ENCODE measurements at places on chromosomes 4 and X. TPM values are rescaled to one million over a fixed set of nuclear protein-coding genes. Genes with fewer than 3 reads are reported as not detected.

DNA sequence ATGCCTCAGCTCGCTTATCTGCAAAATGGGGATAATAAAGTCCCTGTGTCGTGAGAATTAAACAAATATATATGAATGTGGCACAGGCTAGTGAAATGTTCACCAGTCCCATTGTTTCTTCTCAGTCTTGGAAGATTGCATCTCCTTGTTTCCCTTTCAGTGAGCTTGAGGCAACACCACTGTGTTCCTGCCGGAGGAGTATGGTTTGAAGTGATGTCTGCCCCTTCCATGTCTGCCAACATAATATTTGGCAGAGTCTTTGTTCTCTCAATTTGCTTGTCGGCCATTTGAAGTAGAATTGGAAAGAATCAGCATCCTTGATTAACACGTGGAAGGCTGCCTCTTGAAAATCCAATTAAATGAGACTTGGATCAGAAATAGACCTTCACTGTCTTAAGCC, 1088.5 kb upstream of the INTU start:
- no peaks in the 10 kb centered on the region for H3K4me1 ChIP-seq
- H3K4me3 ChIP-seq: no peak overlapping the region
- no peak for DNase-seq
- H3K36me3 ChIP-seq: no peaks in the 10 kb centered on the region

DNA sequence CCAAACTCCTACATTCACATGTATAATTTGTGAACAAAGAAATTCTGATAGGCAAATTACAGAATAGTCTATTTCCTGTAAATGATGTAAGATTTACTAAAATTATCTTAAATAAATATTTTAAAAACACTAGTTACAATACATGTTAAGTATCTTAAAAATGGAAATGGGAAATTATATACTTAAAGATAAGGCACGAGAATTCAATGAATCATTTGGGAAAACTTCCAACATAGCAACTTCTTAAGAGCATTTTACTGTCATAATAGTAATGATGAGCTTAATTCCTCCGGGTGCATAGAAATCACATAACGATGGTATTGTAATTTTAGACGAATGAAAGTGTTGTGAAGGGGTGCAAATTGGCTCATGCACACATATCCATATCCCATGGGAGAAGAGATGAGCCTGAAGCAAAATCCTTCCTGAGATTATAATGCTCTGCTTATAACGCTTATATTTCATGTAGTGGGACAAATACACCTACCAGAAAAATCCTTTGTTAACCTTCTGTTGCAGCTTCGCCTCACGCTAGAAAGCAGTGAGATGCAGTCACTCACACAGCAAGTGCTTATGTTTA, 873.5 kb downstream of the PDHA2 start:
- no peak overlapping the region for H3K4me3 ChIP-seq
- H3K27ac ChIP-seq: no peak overlapping the region
- H3K36me3 ChIP-seq: no peaks in the 10 kb centered on the region
- no peaks in the 10 kb centered on the region for H3K4me1 ChIP-seq
- H3K27me3 ChIP-seq: no peaks in the 10 kb centered on the region

ASB12 gene
- not detected for total RNA-seq

MND1 gene
- total RNA-seq: not detected

GRCh38 chrX:39772057-39772832, 325.5 kb downstream of the BCOR start:
- peaks cover 27% of the 10 kb centered on the region for H3K4me1 ChIP-seq
- peak overlapping the region; percentile 33 for H3K27ac ChIP-seq
- peak; percentile 30 for DNase-seq
- no peak overlapping the region for H3K4me3 ChIP-seq

GRCh38 chrX:135425026-135425965, 3.6 kb downstream of the SMIM10L2A start:
- no peak for DNase-seq
- no peaks in the 10 kb centered on the region for H3K36me3 ChIP-seq
- H3K4me3 ChIP-seq: no peak overlapping the region
- no peaks in the 10 kb centered on the region for H3K27me3 ChIP-seq
- H3K27ac ChIP-seq: no peak overlapping the region
- no peaks in the 10 kb centered on the region for H3K4me1 ChIP-seq

GRCh38 chrX:56800801-56801200, 71.8 kb downstream of the NBDY start:
- H3K27me3 ChIP-seq: no peaks in the 10 kb centered on the region
- no peak overlapping the region for H3K4me3 ChIP-seq
- peak; percentile 58 for DNase-seq
- H3K27ac ChIP-seq: no peak overlapping the region
- peaks cover 45% of the 10 kb centered on the region for H3K4me1 ChIP-seq

GRCh38 chr4:86685401-86685800, 91.3 kb downstream of the PTPN13 start:
- DNase-seq: no peak
- H3K27me3 ChIP-seq: no peaks in the 10 kb centered on the region
- H3K36me3 ChIP-seq: peaks cover 7% of the 10 kb centered on the region
- no peaks in the 10 kb centered on the region for H3K4me1 ChIP-seq

GRCh38 chr4:162410854-162411253, 247.1 kb upstream of the FSTL5 start:
- no peaks in the 10 kb centered on the region for H3K4me1 ChIP-seq
- no peak overlapping the region for H3K27ac ChIP-seq
- H3K36me3 ChIP-seq: no peaks in the 10 kb centered on the region

GRCh38 chrX:106246511-106246910, 78.4 kb downstream of the PWWP3B start:
- H3K4me1 ChIP-seq: no peaks in the 10 kb centered on the region
- no peak for DNase-seq
- no peaks in the 10 kb centered on the region for H3K27me3 ChIP-seq
- H3K27ac ChIP-seq: no peak overlapping the region

GRCh38 chr4:168928346-168928745, 81.7 kb downstream of the CBR4 start:
- no peaks in the 10 kb centered on the region for H3K27me3 ChIP-seq
- DNase-seq: no peak
- no peak overlapping the region for H3K27ac ChIP-seq
- H3K36me3 ChIP-seq: peaks cover 51% of the 10 kb centered on the region
- H3K4me1 ChIP-seq: no peaks in the 10 kb centered on the region
- H3K4me3 ChIP-seq: no peak overlapping the region

LEF1 gene
- not detected for total RNA-seq

INTS6L gene
- total RNA-seq: 16.2 TPM

GRCh38 chr4:156195914-156196313, 242.2 kb upstream of the CTSO start:
- no peak overlapping the region for H3K27ac ChIP-seq
- no peak for DNase-seq
- no peaks in the 10 kb centered on the region for H3K4me1 ChIP-seq
- H3K36me3 ChIP-seq: no peaks in the 10 kb centered on the region
- no peaks in the 10 kb centered on the region for H3K27me3 ChIP-seq

RPA4 gene
- total RNA-seq: 1.6 TPM

DNA sequence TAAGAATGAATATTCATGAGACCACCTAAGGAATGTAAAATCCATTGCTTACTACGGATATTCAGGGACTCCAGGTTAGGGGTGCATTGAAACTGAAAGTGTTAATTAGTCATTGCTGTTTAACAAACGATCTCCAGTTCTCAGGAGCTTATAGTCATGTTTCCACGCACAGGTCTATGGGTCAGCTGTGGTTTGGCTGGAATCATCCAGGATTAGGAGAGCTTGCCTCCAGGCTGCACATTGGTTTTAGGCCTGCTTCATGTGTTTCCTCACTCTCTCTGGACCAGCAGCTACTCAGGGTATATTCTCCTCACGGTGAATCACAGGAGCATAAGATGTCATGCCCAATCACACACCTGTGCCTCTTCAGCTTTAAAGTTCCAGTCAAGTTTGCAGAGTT, 98.9 kb downstream of the ATXN3L start:
- H3K36me3 ChIP-seq: no peaks in the 10 kb centered on the region
- H3K27me3 ChIP-seq: no peaks in the 10 kb centered on the region
- no peaks in the 10 kb centered on the region for H3K4me1 ChIP-seq
- H3K27ac ChIP-seq: peak overlapping the region; percentile 55
- H3K4me3 ChIP-seq: no peak overlapping the region

UGT2A1 gene
- not detected for total RNA-seq

- no peaks in the 10 kb centered on the region for H3K27me3 ChIP-seq
- H3K27ac ChIP-seq: no peak overlapping the region
- H3K4me1 ChIP-seq: no peaks in the 10 kb centered on the region
- DNase-seq: no peak
- H3K36me3 ChIP-seq: no peaks in the 10 kb centered on the region
These were observed 638.9 kb upstream of the AGA start for GRCh38 chr4:178081176-178081575.

NLGN4X gene
- 9.0 TPM for total RNA-seq

GAGE12H gene
- not detected for total RNA-seq

- peak within 1 kb of the TSS; percentile 53 for H3K4me3 ChIP-seq
- H3K27me3 ChIP-seq: peaks cover 36% of the 10 kb centered on the region
- peaks cover 14% of the 10 kb centered on the region for H3K4me1 ChIP-seq
- H3K36me3 ChIP-seq: no peaks in the 10 kb centered on the region
- DNase-seq: peak; percentile 95
These were observed at the start of gene RTL5 for GRCh38 chrX:72131317-72132294. Gene RTL5, minus strand, starts transcription at chrX:72131915.

DNAAF6 gene
- not detected for total RNA-seq

SPATA18 gene
- not detected for total RNA-seq

GRCh38 chr4:161555689-161556660, 607.8 kb downstream of the FSTL5 start:
- H3K27me3 ChIP-seq: no peaks in the 10 kb centered on the region
- DNase-seq: no peak
- no peak overlapping the region for H3K4me3 ChIP-seq
- H3K4me1 ChIP-seq: no peaks in the 10 kb centered on the region

- peaks cover 9% of the 10 kb centered on the region for H3K27me3 ChIP-seq
- no peak for DNase-seq
- no peaks in the 10 kb centered on the region for H3K36me3 ChIP-seq
- no peaks in the 10 kb centered on the region for H3K4me1 ChIP-seq
These were observed 17.0 kb upstream of the NELFA start for GRCh38 chr4:2025817-2026216.

DNA sequence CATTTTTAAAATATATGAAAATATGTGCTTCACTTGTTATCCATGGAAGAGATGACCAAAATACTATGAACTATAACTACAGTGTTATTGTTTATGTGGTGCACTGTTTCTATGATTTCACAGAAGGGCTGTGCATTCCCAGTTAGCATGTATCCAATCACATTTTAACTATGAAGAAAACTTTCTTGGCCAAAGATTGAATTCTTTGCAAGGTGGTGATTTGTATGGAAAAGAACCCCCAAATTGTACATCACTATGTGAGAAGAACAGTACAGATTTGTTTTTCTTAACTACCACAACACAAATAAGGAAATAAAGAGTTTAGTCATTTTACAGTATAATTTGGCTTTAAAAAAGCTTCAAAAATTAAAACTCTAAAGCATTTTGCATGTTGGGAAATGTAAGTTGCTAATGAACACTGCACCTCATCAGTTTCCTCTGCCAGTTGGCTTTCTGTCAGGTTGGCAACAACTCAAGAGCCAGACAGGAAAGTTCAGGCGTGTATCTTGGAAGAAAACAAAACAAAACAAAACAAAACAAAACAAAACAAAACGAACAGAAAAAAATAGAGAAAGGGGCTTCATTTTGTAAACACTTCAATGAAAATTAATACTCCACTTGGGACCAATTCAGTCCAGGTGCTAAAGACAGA, 237.0 kb downstream of the SCFD2 start:
- no peaks in the 10 kb centered on the region for H3K36me3 ChIP-seq
- no peaks in the 10 kb centered on the region for H3K27me3 ChIP-seq
- DNase-seq: no peak
- H3K27ac ChIP-seq: no peak overlapping the region

DNA sequence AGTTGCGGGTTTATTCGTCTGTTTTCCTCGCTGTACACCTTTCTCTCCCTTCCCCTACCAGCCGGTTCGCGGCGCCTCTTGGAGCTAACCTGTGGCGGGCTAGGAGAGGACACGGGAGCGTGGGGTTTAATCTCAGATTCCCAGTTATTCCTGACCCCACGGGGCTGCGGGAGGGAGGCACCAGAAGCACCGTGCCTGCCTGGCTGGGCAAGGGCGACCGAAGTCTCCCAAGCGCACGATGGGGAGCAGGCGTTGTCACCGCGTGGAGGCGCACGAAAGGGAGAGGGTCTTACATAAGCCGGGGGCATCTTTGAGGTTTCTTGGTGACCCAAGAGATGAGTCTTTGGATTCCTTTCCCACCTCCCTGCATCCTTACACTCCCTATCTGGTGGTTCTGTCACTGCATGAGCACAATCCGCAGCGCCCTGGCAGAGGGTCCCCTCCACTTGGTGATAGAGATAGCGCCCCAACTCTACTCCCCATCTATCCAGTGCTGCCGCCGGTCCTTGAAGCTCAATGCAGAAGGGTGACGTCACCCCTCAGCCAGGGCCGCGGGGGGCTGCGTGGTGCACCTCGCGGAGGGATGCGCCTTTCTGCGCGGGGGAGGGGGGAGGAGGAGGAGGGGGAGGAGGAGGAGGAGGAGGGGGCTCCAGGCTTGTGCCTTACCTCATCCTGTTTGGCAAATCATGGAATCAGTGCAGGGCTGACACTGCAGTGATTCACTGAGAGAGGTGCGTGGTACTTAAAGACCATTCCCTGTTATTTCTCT, 793 bp downstream of the TSPAN7 start:
- no peak for DNase-seq
- H3K4me1 ChIP-seq: peaks cover 18% of the 10 kb centered on the region
- H3K4me3 ChIP-seq: peak overlapping the region; percentile 46
- no peaks in the 10 kb centered on the region for H3K27me3 ChIP-seq
- no peaks in the 10 kb centered on the region for H3K36me3 ChIP-seq

DNA sequence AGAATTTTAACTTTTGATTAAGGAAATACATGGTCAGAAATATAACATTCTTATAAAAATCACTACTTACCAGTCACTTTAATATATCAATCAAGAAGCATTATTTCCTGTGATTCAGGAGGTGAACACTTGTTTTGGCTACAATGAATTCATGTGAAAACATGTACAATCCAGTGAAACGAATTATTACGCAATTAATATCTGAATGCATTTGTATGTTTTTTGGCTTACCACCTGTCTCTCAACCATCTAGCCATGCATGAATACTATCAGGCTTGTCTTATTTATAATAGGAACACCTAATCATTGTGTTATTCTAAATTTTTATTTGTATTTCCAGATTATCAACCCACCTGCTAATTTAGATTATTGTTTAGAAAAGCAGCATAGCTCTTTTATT, 44.6 kb upstream of the VCX start:
- no peak overlapping the region for H3K4me3 ChIP-seq
- H3K27me3 ChIP-seq: no peaks in the 10 kb centered on the region
- H3K36me3 ChIP-seq: no peaks in the 10 kb centered on the region
- no peak for DNase-seq

DNA sequence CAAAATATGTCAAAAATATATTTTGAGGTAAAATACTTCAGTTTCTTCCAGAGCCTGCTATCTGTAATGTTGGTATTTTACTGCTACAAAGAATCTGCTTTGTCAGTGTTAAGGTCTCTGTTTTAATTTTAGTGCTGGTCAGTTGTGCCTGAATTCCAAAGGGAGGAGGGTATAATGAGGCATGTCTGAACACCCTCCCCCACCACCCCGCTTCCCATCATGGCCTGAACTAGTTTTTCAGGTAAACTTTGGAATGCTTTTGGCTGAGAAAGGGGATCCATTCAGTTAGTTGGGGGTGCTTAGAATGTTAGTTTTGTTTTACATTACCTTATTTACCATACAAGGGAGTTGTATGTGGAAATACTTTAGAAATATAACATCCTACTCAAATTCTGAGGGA, 158.5 kb downstream of the MID1IP1 start:
- no peak overlapping the region for H3K27ac ChIP-seq
- no peaks in the 10 kb centered on the region for H3K27me3 ChIP-seq
- no peak overlapping the region for H3K4me3 ChIP-seq
- no peaks in the 10 kb centered on the region for H3K4me1 ChIP-seq
- H3K36me3 ChIP-seq: no peaks in the 10 kb centered on the region

FAM193A gene
- total RNA-seq: 37.9 TPM
